Lower lobe of right lung (tissue), 2 donors: ENCODE measurements at places on chromosomes 4 and X.

DNA sequence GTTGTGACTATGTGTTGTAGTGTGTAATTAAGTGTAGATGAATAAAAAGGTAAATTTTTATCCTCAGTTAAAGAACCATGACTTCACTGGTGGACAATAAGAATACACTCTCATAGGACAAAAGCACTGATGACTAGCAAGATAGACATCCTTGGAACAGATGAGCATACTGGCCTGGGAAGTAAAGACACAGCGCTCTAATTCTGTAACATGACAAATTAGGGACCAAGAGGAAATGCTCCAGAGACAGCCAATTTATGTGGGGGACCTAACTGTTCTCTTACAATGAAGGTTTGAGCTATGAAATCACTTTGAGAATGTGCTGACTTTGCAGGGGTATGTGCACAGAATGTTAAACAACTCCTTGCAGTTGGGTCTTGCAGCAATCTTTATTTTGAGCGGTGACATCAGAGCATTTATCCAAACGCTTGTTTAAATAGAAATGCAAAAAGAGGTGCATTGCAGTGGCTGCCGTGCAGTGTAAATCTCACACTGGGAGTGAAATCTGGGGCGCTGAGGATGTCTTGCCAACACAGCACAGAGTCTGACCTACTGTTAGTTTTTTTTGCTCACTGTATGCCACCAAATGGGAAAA lies 109.3 kb downstream of the MAGEC2 start:
- H3K27me3 ChIP-seq, result no peaks in the 10 kb centered on the region
- no peak overlapping the region for H3K4me3 ChIP-seq
- no peaks in the 10 kb centered on the region for H3K36me3 ChIP-seq

GRCh38 chrX:49071877-49072711 lies 1.7 kb downstream of the PRAF2 start:
- no peaks in the 10 kb centered on the region for H3K27me3 ChIP-seq
- peak; percentile 85 for DNase-seq
- H3K4me3 ChIP-seq, result peak overlapping the region; percentile 67
- peaks cover 13% of the 10 kb centered on the region for H3K4me1 ChIP-seq
- H3K36me3 ChIP-seq, result peaks cover 8% of the 10 kb centered on the region

DNA sequence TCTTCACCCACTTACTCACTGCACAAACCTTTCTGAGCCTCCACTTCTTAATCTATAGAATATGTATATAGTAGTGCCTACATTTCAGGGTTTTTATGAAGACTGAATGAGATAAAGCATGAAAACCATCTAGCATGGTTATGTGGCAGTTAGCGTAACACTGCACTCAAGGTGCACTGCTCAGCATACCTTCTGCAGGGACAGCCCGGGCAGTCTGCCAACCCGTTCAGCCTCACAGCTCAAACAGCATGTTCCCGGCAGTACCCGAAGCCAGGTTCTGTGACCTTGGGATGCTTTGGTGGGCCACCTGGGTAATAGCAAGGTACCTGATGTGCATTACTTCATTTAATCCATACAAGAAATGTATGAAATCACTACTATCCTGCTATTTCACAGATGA lies 81.4 kb downstream of the DOCK11 start:
- no peak overlapping the region for H3K27ac ChIP-seq
- peaks cover 15% of the 10 kb centered on the region for H3K36me3 ChIP-seq
- no peak overlapping the region for H3K4me3 ChIP-seq
- H3K4me1 ChIP-seq, result no peaks in the 10 kb centered on the region
- DNase-seq, result peak; percentile 57

DNA sequence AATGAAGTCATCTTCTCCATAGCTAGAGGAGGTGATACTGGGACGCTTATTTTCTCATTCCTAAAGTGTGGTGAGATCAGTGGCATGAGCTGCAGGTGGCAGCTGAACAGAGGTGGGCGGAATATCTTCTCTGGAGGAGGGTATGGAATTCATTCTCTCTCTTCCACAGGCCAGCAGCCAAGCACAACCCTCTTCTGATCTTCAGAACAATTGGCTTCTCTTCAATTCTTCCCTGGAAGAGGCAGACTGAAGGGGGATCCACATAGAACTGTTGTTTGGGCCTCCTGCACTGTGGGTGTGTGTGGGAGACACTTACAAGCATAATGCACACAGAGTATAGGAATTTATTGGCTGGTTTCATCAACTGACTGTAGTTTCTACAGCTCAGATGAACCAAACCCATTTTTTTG lies 180.4 kb upstream of the RASGEF1B start:
- H3K27me3 ChIP-seq, result no peaks in the 10 kb centered on the region
- no peak overlapping the region for H3K4me3 ChIP-seq
- DNase-seq, result no peak
- no peak overlapping the region for H3K27ac ChIP-seq
- H3K36me3 ChIP-seq, result no peaks in the 10 kb centered on the region

DNA sequence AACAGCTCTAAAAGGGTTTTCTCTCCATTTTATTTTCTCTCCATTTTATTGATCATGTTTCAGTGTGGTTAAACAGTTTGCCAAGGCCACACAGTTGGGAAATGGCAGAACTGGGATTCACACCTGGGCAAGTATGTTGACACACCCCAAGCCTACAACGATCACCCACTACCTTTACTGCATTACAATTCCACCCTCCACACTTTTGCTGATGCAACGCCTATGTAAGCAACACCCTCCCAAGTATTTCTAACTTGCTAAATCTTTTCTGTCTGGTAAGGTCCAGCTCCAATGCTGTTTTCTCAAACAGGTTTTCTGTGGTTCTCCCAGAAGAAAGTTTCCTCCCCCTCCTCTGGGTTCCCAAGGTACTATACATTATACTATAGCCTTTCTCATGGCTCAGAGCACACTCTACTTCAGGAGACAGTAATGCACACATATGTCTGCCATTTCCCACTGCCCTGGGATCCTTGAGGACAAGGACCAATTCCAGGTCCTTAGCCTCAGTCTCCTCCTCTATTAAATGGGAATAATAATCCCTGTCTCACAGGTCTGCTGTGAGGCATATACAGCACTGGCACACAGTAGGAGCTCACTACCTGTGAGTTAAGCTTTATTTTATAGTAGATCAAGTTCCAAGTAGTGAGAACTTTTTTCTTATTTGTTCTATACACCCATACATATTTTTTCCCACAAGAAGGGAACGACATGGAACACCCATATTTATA lies 27.9 kb downstream of the IQSEC2 start:
- no peak for DNase-seq
- H3K4me3 ChIP-seq, result no peak overlapping the region
- H3K36me3 ChIP-seq, result no peaks in the 10 kb centered on the region
- no peaks in the 10 kb centered on the region for H3K27me3 ChIP-seq
- H3K4me1 ChIP-seq, result no peaks in the 10 kb centered on the region
- H3K27ac ChIP-seq, result no peak overlapping the region

GRCh38 chr4:159012381-159012780 lies 90.5 kb upstream of the RAPGEF2 start:
- H3K36me3 ChIP-seq, result no peaks in the 10 kb centered on the region
- H3K4me3 ChIP-seq, result no peak overlapping the region
- no peak overlapping the region for H3K27ac ChIP-seq
- no peaks in the 10 kb centered on the region for H3K27me3 ChIP-seq

DNA sequence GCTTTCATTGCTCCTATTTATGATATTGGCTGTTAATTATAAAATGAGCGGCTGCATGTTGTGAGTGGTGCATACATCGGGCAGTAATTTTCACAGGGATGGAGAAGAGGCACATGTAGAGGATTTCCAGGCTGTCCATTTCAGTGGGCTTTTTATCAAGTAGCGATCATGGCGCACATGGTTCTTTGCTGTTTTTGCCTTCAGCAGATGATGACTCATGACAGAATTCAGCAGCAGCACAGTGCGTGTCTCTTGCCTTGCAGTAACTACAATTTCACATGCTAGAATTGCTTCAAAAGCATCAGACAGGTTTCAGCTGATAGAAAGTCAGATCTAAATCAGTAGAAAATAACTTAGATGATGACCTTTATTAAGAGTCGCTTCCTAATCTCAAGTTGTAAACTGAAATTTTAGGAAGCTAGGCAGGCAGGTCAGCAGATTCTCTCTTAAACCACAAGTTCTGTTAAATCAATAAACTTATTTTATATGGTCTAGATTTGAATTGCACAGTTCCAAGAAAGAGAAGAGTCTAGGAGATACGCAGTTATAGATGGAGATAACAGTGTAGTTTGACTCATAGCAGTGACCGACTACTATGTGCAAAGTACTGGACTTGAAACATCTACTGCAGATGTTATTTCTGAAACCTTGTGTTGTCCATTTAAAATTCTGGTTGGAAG lies 35.8 kb downstream of the LRP2BP start:
- no peaks in the 10 kb centered on the region for H3K27me3 ChIP-seq
- DNase-seq, result no peak
- no peak overlapping the region for H3K27ac ChIP-seq
- H3K4me3 ChIP-seq, result no peak overlapping the region

- H3K36me3 ChIP-seq, result peaks cover 41% of the 10 kb centered on the region
- no peak for DNase-seq
- no peaks in the 10 kb centered on the region for H3K4me1 ChIP-seq
- H3K27ac ChIP-seq, result no peak overlapping the region
- no peak overlapping the region for H3K4me3 ChIP-seq
Observed at GRCh38 chr4:39470402-39470801, 11.5 kb downstream of the LIAS start.

GRCh38 chr4:11507920-11508319 lies 79.2 kb upstream of the HS3ST1 start:
- no peak overlapping the region for H3K4me3 ChIP-seq
- no peaks in the 10 kb centered on the region for H3K36me3 ChIP-seq
- H3K27ac ChIP-seq, result no peak overlapping the region
- no peaks in the 10 kb centered on the region for H3K27me3 ChIP-seq
- no peak for DNase-seq

- no peaks in the 10 kb centered on the region for H3K27me3 ChIP-seq
- no peak overlapping the region for H3K4me3 ChIP-seq
- no peaks in the 10 kb centered on the region for H3K4me1 ChIP-seq
- no peak overlapping the region for H3K27ac ChIP-seq
- no peak for DNase-seq
Observed at GRCh38 chrX:80432863-80433262, 12.6 kb downstream of the TENT5D start.

GRCh38 chr4:6687947-6688878 lies 5.5 kb upstream of the S100P start:
- no peak for DNase-seq
- H3K27ac ChIP-seq, result peak overlapping the region; percentile 79
- peaks cover 27% of the 10 kb centered on the region for H3K4me1 ChIP-seq
- H3K27me3 ChIP-seq, result no peaks in the 10 kb centered on the region
- H3K36me3 ChIP-seq, result no peaks in the 10 kb centered on the region
- no peak overlapping the region for H3K4me3 ChIP-seq

DNA sequence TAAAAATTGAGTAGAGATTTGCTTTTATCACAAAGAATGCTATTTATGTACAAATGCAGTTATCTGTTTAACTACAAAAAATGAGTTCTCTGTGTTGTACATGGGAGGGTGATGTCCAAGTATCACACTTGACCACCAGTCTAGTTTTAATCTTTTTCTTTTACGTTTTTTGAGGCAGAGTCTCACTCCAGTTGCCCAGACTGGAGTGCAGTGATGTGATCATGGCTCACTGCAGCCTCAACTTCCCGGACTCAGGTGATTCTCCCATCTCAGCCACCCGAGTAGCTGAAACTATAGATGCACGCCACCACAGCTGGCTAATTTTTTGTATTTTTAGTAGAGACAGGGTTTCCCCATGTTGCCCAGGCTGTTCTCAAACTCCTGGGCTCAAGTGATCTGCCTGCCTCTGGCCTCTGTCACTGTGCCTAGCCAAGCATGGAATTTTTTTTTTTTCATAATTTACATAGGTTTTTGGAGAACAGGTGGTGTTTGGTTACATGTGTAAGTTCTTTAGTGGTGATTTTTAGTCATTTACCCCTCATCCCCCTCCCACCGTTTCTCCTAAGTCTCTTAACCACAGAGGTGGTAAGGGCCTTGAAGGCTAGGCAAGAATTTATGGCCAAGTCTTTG lies 47.9 kb upstream of the RPA4 start:
- H3K4me3 ChIP-seq, result no peak overlapping the region
- no peak for DNase-seq
- no peaks in the 10 kb centered on the region for H3K27me3 ChIP-seq
- H3K4me1 ChIP-seq, result no peaks in the 10 kb centered on the region
- no peaks in the 10 kb centered on the region for H3K36me3 ChIP-seq

- H3K4me1 ChIP-seq, result no peaks in the 10 kb centered on the region
- H3K27me3 ChIP-seq, result no peaks in the 10 kb centered on the region
- no peak overlapping the region for H3K27ac ChIP-seq
- H3K36me3 ChIP-seq, result peaks cover 30% of the 10 kb centered on the region
- H3K4me3 ChIP-seq, result no peak overlapping the region
Observed at GRCh38 chrX:130211415-130212186, 39.8 kb downstream of the RAB33A start.

DNA sequence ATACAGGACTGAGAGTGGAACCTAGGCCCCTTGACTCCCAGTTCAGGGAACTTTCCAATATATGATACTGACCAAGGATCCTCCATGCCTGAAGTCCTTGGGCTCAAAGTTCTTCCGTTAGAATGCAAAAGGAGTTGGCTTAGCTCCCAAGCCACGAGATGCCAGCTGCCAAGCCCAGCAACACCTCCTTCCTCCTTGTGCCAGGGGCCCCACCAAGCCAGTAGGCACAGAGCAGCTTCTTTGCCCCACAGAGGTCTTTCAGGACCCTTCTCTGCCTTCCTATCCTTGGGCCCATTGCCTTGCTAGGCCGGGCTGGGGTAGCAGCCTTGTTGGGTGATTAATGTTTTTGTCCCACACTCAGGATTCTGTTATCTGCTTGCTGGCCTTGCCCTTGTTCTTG lies 105.6 kb downstream of the EFNB1 start:
- no peaks in the 10 kb centered on the region for H3K4me1 ChIP-seq
- H3K4me3 ChIP-seq, result no peak overlapping the region
- H3K36me3 ChIP-seq, result no peaks in the 10 kb centered on the region
- no peak for DNase-seq
- no peak overlapping the region for H3K27ac ChIP-seq

DNA sequence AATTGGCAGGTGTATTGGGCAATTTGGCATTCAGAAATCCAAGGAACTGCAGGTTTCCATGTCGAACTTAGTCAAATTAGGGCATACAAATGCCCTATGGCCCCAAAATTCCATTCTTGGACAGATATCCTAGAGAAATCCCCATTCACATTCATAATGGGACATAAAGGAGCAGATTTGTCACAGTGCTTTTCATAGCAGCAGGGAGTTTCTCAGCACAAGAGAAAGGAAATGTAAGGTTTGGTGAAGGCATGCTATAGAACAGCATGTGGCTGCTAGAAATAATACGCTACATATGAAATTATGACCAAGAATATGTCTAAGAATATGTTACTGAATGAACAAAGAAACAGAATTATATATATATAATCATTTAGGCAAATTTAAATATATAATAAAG lies 437.5 kb upstream of the BOD1L1 start:
- no peak overlapping the region for H3K4me3 ChIP-seq
- H3K4me1 ChIP-seq, result no peaks in the 10 kb centered on the region
- H3K27me3 ChIP-seq, result no peaks in the 10 kb centered on the region
- no peak for DNase-seq
- no peaks in the 10 kb centered on the region for H3K36me3 ChIP-seq

DNA sequence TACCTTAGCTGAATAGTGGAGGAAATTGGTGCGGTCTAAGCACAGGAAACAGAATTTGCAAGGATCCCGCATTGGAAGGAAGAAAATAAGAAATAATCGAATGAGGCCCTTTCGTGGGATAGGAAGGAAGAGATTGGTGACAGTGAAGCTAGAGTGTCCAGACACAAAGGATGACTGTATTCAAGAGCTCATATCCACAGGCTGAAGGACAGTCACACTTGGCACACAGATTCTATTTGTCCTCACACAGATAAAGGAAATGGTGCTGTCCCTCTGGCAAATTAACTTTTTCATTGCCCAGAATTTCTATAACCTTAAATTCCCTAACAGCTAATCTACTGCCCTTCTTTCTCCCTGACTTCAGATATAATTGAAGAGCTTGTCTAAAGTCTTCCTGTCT lies 2188.9 kb upstream of the TENM3 start:
- H3K4me3 ChIP-seq, result no peak overlapping the region
- no peak overlapping the region for H3K27ac ChIP-seq
- peaks cover 10% of the 10 kb centered on the region for H3K4me1 ChIP-seq
- peaks cover 33% of the 10 kb centered on the region for H3K27me3 ChIP-seq
- no peaks in the 10 kb centered on the region for H3K36me3 ChIP-seq
